ENCODE measurements at places on chromosomes 7 and 10. TPM values are rescaled to one million over a fixed set of nuclear protein-coding genes. Genes with fewer than 3 reads are reported as not detected.
A peak's percentile ranks its signal among the peaks of the same experiment; 100 is the strongest.

DNA sequence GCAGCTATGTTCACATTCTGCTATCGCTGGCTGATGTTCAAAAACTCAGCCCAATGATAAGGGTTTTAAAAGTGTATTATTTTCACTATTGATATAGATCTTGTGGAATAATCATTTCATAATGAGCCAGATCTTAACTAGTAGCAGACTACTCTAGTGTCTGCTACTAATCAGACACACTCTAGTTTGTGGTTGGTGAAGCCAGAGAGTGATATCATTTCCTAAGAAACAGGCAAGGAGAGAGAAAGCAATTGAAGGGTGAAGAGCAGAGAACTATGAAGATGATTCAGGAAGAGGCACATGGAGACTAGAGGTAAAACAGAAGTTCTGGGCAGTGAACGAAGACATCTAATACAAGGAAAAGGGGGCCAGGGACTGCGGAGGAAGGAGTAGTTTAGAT is 58.2 kb upstream of the BET1 start:
- H3K27ac ChIP-seq, result no peak overlapping the region
- DNase-seq, result no peak
- H3K4me1 ChIP-seq, result peaks cover 12% of the 10 kb centered on the region
- no peak overlapping the region for H3K4me3 ChIP-seq

GRCh38 chr10:119042169-119042568 is 12.7 kb downstream of the NANOS1 start:
- H3K27ac ChIP-seq, result peak overlapping the region; percentile 27
- DNase-seq, result no peak
- H3K4me3 ChIP-seq, result no peak overlapping the region
- H3K4me1 ChIP-seq, result peaks cover 15% of the 10 kb centered on the region

The PNLIPRP2 gene
- total RNA-seq, result not detected

The IFIT1B gene
- total RNA-seq, result not detected

The KEL gene
- 0.37 TPM for total RNA-seq

Measured in activated CD4-positive, alpha-beta T cell treated with anti-CD3 and anti-CD28 coated beads, Interleukin-2, amount 10 ng/mL, durations not matched to agents 24 days and 14 days (primary cell).